ENCODE measurements at places on chromosomes 2 and 18.

- no peak for DNase-seq
Observed at GRCh38 chr2:71070294-71071093, 2.0 kb downstream of the NAGK start.

GRCh38 chr18:63079114-63079513, 240.5 kb downstream of the BCL2 start:
- no peak for DNase-seq

- DNase-seq = no peak
Observed at GRCh38 chr2:19360266-19360965, 2.0 kb upstream of the OSR1 start.

GRCh38 chr18:3667255-3668137, 217.5 kb downstream of the TGIF1 start:
- DNase-seq = no peak

DNA sequence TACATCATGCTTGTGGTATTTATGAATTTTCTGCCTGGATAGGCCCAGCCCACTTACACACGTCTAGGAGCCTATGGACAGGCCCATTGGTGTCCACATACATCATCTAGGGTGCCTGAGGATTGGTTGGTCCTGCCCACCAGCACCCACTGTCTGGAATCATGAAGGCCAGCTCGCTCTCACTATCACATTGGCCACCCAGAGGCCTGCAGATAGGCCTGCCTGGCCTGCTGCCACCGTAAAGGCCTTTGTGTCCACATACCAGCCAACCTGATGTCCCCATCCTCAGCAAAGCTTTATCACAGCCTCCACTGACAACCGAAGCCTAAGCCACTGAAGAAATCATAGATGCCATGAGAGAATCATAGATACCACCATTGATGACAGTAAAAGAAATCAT, 40.2 kb downstream of the METTL21A start:
- DNase-seq = no peak

DNA sequence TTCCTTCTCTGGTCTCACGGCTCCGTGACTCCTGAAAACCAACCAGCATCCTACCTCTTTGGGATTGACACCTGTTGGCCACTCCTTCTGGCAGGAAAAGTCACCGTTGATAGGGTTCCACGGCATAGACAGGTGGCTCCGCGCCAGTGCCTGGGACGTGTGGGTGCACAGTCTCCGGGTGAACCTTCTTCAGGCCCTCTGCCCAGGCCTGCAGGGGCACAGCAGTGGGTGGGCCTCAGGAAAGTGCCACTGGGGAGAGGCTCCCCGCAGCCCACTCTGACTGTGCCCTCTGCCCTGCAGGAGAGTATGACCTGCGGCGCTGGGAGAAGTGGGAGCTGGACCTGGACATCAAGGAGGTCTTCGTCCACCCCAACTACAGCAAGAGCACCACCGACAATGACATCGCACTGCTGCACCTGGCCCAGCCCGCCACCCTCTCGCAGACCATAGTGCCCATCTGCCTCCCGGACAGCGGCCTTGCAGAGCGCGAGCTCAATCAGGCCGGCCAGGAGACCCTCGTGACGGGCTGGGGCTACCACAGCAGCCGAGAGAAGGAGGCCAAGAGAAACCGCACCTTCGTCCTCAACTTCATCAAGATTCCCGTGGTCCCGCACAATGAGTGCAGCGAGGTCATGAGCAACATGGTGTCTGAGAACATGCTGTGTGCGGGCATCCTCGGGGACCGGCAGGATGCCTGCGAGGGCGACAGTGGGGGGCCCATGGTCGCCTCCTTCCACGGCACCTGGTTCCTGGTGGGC, 10.0 kb downstream of the PROC start:
- no peak for DNase-seq

- DNase-seq = no peak
Observed at GRCh38 chr2:201401815-201402214, 44.7 kb upstream of the FLACC1 start.

DNA sequence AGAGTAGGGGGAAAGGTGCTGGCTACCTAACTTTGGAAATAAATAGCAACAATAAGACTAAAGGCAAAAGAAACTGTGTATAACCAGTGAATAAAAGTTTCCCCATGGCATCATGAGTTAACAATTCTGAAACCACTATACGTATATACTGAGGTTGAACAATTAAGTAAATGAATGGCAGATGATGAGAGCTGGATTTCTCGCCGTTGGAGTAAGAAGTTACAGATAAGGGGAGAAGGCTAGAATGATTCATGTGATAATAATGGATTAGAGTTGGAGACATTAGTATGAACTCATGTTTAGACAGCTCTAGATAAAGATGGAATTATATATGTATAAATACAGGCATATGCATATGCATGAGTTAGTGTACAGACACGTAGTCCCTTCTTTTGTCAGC, 152.7 kb downstream of the UBR3 start:
- DNase-seq = no peak

GRCh38 chr18:52596748-52597435, 256.9 kb downstream of the DCC start:
- DNase-seq = no peak

- no peak for DNase-seq
Observed at GRCh38 chr2:160479269-160479668, 14.3 kb downstream of the RBMS1 start.

GRCh38 chr18:56517196-56517595, 121.2 kb downstream of the TXNL1 start:
- no peak for DNase-seq

- DNase-seq = no peak
Observed at GRCh38 chr2:147632198-147632597, 212.6 kb upstream of the ACVR2A start.

DNA sequence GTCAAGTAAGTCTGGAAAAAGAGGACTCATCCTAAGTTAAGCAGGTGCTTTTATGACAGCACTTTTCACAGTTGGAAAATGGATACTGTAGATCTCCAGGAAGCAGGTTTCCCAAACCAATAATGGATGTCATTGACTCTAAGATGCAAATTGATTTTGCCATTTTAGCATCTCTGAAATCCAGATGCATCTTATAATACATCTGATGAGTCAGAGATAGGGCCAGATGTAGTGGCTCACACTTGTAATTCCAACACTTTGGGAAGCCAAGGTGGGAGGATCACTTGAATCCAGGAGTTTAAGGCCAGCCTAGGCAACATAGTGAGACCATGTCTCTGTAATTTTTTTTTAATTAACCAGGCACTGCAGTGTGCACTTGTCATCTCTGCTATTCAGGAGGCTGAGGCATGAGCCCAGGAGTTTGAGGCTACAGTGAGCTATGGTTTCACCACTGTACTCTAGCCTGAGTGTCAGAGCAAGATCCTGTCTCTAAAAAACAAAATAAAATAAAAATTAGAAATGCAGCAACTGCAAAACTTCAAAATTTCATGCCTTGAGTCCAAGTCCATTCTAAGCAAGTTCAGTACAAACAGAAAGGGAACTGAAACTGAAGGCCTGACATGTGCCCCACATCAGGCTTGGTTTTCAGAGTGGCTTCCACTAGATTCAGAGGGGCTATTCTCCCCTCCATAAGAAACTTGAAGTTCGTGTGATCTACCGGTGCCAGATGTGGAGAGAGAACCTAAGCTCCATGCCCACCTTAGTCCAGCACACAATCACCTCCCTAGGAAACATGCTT, 267.8 kb upstream of the NCKAP5 start:
- DNase-seq = no peak

GRCh38 chr2:133660510-133660909, 92.2 kb upstream of the NCKAP5 start:
- DNase-seq = no peak

- no peak for DNase-seq
Observed at GRCh38 chr2:51256736-51257135, 224.8 kb upstream of the NRXN1 start.

GRCh38 chr2:23698721-23699579, 228.0 kb downstream of the ATAD2B start:
- DNase-seq = no peak

DNA sequence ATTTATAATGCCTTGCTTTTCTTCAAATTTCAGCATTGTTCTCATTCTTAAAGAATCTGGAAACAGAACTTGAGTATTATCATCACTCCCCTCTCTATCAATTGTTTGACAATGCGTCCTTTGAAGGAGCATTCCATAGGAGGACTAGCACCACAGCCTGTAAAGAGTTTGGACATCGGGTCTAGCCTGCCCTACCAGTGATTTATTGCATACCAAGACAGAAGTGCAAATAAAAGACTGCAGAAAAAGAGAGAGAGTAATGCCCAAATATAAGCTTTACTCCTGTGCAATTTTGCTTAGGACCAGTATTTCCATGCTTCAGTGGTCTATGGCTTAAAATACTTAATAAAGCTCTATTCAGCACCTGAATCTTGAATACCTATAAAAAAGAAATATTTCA, 55.4 kb upstream of the MAP2 start:
- no peak for DNase-seq

DNA sequence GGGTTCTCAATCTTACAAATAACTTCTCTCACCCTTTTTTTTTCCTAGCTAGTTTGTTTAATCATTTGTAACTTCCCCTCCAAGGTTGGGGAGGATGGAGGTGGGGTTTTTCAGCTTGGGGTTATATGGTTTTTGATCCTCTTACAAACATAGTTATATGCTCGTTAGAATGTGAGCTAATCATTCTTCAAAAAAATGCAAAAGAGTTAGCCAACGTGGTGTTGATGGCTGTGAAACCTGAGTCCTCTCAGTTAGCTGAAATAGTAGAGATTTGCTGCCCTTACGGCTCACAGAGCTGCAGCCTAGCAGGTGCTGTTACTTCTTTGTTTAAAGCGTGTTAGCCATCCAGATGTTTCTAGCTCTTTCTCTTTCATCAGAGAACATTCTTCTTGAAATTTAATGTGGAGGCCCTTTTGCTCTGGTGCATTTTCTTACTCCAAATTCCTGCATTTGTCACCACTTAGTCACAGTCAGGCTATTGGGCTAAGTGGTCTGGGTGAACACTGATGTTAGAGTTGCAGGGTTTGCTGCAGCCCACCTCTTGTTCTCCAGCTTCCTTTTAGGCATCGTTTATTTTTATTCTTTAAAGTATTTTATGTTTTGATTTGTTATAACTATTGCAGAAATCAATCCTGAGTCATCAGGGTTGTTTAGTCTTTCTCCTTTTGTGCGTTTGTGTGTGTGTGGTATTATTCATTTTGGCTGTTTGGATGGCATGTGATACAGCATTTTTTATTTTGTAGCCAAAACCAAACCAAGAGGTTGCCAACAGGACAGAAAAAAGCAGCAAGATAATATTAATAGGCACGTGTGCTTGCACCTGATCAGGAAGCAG, 41.1 kb downstream of the LIMS1 start:
- DNase-seq = no peak

- no peak for DNase-seq
Observed at GRCh38 chr2:4967206-4967605, 725.0 kb upstream of the SOX11 start.

- DNase-seq = no peak
Observed at GRCh38 chr18:7334973-7335568, 104.2 kb downstream of the LRRC30 start.

DNA sequence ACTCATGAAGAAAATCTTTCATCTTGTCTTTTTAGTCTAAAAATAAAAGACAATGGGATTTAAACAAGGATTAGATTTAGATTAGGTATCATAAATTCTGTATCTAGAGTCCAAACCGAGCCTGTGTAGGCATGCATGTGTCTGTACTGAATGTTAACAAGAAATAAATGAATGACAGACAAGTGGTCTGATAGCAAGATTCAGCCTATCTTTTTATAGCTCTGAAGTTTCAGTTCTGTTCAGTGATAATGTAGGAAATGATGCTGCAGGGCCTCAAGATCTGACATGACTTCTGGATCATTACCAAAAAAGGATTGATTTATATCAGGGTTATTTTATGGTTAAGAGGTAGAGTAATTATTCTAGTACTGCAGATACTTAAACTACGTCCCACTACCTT, 137.0 kb upstream of the ATP5MC3 start:
- DNase-seq = no peak

DNA sequence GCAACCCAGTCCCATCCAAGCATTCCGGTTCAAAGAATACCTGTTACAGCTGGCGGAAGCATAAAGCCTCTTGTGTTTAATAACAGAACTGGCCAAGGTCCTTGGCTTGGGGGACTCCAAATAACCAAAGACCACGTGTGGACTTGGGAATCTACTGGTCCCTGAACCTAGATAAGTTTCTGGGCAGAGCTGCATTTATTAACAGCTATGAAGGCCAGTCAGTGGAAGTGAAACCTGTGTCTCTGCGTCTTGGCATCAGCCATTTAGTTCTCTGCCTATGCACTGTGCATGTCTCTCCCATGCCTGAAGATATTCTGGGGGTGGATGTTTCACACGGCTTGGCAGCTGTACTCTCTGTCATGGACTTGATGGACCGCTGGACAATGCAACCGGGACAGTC, 137.7 kb downstream of the CCBE1 start:
- DNase-seq = no peak

GRCh38 chr2:240655931-240656886, 26.5 kb downstream of the AQP12B start:
- no peak for DNase-seq

DNA sequence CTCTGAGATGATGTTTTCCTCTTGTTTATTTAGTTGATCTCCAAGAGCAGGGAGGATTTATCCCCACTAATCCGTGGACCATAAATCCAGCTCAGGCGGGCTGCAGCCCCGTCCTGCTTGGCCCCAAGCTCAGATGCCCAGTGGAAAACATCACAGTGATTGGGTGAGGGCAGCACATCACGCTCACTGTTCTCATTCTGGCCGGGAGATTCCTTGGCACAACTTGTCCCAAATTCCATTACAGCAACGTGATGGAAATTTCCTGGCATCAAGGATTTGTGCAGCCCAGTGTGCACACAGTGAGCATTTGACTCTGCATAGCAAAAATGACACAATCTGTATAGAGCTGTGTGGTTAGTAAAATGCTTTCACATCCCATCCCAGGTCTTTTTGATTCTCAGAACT, 96.8 kb downstream of the VAPA start:
- DNase-seq = no peak

DNA sequence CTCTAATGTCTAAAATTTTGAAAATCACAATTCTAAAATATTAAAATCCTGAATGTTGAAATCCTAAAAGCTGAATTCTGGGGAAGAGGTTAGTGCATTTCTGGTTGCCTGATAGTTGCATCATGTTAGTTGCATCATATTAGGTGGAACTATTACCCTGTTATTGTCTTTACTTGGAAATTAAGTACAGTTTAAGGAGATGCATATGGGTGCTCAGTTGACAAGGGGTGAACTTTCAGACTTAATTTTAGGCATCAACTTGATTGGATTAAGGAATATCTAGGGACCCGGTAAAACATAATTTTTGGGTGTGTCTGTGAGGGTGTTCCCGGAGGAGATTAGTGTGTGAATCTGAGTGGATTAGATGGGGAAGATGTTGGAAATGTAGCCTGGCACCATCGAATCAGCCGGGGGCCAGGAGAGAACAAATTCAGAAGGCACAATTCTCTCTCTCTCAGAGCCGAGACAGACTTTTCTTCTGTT, 409.8 kb downstream of the PLCL1 start:
- no peak for DNase-seq

GRCh38 chr2:216235896-216236295, 126.7 kb downstream of the XRCC5 start:
- DNase-seq = no peak

- DNase-seq = no peak
Observed at GRCh38 chr2:53173091-53173490, 594.5 kb upstream of the CHAC2 start.

GRCh38 chr2:16298866-16299265, 358.5 kb downstream of the MYCN start:
- DNase-seq = no peak
